ENCODE measurements at places on chromosomes 3 and 15.

- no peak for DNase-seq
Observed at GRCh38 chr15:31557899-31558298, 231.3 kb downstream of the KLF13 start.

DNA sequence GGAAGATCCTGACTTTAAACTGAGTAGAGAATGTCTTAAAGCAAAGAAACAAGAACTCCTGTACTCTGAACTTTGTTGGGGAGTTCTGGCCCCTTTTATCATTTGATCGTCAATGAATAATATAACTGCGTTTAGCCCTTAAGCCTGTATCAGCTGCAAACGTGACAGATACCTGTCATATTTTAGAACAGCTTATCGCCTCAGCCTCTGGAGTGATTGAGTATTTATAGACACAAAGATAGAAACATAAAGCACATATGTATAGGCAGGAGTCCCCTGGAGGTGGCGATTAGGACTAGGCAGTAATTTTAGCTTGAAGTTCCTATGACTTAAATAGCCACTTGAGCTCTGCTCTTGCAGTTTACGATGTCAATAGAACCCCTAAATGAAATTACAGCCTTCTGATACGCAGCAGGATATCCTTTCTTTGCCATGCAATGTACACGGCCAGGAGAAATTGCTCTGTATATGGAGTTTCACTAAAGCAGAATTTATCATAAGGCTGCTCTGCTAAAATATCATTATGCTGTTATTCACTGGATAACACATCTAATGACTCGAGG lies 321.8 kb downstream of the TIGIT start:
- DNase-seq: no peak

DNA sequence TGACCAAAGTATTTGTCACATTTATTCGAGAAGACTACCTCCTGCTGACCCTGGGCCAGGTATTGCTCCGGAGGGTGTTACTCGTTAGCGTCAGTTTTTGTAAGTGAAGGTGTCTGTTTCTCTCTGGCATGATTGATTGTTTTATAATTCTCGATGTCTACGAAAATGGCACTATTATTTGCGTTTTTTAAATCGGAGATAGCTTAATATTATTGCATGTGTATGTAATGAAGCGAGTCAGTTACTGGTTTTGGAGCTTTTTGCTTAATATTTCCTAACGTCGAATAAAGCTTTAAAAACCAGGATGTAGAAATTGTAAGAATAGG lies 439 bp downstream of the DZIP3 start:
- no peak for DNase-seq

DNA sequence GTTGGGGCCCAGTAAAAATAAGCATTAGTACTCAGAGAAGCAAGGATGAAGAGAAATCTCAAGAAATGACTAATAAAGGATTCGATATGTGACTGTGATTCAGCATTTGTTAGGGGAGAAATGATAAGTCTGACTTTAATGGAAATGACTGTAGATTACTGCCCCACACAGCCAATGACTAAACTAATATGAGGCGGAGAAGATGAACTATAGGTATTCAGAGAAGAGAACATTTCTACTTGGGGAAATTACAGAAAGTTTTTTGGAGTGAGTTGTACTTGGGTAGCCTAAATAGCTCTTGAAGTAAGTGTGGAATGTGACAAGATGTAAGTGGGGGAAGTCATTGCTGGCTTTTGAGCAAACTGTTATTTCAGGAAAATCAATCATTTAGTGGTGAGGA lies 380.0 kb downstream of the PDCD6IP start:
- no peak for DNase-seq

- no peak for DNase-seq
Observed at GRCh38 chr3:181017690-181018089, 28.2 kb upstream of the DNAJC19 start.

- DNase-seq: no peak
Observed at GRCh38 chr3:139839014-139839413, 96.0 kb upstream of the CLSTN2 start.
